ENCODE measurements at places on chromosomes 4 and X. TPM values are rescaled to one million over a fixed set of nuclear protein-coding genes. Genes with fewer than 3 reads are reported as not detected.

Gene SLC6A8
- polyA plus RNA-seq: not detected

Gene KLHL4
- polyA plus RNA-seq: not detected

GRCh38 chrX:107894038-107894437 lies 68.4 kb downstream of the MID2 start:
- peak; percentile 20 for DNase-seq

Gene GLRA2
- not detected for polyA plus RNA-seq

Gene PLP1
- not detected for polyA plus RNA-seq
